Mesenchymal stem cell (in vitro differentiated cells and primary cell): ENCODE measurements at places on chromosomes 1 and 21.

DNA sequence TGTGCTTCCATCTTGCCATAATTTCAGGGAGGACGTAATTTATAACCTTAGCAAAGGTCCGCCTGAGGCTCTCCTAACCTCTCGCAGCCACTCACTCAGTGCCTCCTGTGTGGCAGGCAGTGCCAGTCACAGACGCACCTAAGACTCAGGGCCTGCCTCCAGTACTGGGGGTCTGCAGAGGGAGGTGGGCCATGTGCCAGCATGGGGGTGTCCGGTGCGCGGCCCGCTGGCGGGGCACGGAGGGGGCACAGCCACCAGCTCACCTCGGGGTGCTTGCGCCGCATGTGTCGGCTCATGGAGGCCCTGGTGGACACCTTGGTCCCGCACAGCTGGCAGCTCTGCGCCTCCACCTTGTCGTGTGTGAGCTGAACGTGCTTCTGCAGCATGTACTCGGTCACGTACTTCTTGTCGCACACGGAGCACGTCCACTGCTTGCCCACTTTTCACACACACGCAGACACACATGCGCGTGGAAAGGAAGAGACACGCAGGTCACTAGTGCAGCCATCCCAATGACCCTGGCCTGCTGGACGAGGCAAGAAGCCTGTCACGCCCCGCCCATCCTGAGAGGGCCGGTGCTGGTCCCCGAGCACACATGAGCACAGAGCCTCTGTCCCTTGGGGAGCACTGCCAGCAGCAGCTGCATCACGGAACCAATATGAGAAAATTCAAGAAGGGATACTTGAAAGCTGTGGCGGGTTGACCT lies 43.2 kb upstream of the RIPK4 start:
- no peak for DNase-seq

GRCh38 chr1:204711947-204712701 lies 26.6 kb upstream of the LRRN2 start:
- no peak for DNase-seq

DNA sequence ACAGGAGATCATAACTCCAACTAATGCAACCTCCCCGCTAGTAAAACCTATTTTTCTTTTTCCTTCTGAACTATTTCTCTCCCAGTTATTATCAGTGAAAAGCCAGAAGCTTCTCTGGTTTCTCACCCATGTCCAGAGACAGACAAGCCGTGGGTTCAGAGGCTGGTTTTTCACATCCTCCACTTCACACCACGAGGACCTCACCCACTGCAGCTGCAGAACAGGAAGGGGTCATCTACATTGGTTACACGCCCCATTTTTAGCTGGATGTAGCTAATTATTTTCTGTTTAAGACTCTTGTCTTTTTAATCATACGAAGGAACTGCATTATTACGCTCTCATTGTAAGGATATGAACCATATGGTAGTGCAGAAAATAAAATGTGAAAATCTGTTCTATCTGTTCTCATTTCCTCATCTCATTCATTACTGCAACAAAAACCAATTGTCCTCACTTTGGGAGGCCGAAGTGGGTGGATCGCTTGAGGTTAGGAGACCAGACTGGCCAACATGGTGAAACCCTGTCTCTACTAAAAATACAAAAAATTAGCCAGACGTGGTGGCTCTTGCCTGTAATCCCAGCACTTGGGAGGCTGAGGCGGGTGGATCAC lies 39.1 kb upstream of the CLDN14 start:
- DNase-seq: no peak

GRCh38 chr1:223200903-223201302 lies 57.9 kb upstream of the TLR5 start:
- DNase-seq: no peak

DNA sequence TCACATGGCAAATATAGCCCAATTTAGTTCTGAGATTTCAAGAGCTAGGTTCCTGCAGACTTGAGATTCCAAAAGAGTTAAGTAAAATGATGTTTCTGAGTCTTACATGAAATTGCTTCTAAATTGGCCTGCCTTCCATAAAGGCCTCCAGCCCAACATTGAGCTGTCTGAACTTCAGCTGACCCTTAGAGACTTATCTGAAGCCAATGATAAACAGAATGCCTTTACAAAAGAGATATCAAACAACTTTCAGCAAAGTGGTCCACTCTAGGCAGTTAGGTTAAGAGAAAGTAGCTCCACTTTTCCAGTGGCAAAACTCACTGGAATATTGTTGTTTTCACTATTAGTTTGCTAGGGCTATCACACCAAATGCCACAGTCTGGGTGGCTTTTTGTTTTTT lies 6.3 kb upstream of the RC3H1 start:
- DNase-seq: no peak

- DNase-seq: no peak
Measured at GRCh38 chr1:193221651-193222050, 35.2 kb upstream of the B3GALT2 start.

GRCh38 chr1:180166436-180166800 lies 11.7 kb downstream of the QSOX1 start:
- no peak for DNase-seq

DNA sequence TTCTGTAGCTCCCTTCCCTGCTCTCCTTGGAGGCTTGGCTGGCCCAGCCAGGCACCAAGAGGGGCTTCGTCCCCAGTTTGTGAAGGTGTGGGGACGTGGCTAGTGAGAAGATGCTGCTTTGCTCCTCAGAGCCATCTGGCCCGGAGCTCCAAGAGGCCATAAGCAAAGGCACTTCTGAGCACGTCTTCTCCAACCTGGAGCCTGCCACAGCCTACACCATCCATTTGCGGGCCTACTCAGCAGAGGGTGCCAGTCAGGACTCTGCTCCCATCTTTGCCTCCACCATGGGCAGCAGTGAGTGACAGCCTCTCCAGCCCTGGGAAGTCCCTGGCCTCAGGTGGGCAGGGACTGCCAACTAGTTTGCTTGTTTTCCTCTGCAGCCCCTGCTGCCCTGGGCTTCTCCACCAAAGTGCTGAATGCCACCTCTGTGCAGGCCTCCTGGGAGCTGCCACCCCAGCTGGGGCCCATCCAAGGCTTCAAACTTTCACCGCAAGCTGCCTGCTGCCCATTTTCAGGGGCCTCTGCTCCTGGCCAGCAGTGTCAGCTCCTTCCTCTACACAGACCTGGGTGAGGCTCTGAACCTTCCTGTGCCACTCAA lies 25.9 kb downstream of the SLC27A3 start:
- no peak for DNase-seq

GRCh38 chr1:60911966-60912697 lies 170.2 kb upstream of the NFIA start:
- DNase-seq: no peak

DNA sequence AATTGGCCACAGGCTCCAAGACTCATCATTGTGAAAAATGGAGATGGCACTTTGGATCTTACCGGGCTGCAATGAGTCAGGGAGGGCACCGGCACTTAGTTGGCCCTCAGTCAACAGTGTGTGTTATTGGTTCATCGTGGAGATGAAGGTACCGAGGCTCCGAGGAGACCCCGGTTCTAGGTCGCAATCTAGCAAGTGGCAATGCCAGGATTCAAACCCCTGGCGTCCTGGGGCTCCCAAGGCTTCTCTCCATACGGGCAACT lies 49.0 kb upstream of the ACOT11 start:
- DNase-seq: no peak

- no peak for DNase-seq
Measured at GRCh38 chr1:232045139-232045994, 418.8 kb downstream of the DISC1 start.

DNA sequence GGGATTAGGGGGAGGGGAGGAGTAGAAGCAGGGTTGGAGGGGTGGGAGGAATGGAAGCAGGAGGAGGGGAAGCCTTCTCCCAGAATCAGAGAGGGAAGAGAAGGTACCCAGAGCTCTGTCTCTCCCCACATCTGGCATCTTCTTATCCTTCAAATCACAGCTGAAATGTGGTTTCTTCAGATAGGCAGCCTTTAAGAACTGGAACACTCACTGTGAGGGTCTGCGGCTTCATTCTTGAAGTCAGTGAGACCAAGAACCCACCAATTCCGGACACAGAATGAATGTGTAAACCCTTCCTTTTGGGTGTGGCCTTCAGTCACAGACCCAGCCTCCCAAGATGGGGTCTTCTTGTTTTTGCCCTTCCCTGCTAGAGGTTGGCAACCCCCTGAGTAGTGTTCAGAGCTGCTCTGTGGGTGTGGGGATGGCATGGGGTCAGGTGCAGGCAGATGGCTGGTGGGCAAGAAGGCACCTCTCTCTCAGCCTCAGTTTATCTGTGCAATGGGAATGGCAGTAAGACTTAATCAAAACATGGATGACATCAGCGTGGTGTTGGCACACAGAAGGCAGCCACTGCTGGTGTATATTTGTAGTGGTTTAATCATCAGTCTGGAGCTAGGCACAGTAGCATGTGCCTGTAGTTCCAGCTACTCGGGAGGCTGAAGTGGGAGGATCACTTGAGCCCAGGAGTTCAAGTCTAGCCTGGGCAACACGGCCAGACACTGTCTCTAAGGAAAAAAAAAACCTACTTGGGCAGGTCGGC lies 7.2 kb downstream of the FAAH start:
- DNase-seq: no peak

GRCh38 chr1:88662723-88663122 lies 21.4 kb upstream of the PKN2 start:
- DNase-seq: no peak

GRCh38 chr1:160048335-160048734 lies 16.5 kb upstream of the PIGM start:
- DNase-seq: no peak

DNA sequence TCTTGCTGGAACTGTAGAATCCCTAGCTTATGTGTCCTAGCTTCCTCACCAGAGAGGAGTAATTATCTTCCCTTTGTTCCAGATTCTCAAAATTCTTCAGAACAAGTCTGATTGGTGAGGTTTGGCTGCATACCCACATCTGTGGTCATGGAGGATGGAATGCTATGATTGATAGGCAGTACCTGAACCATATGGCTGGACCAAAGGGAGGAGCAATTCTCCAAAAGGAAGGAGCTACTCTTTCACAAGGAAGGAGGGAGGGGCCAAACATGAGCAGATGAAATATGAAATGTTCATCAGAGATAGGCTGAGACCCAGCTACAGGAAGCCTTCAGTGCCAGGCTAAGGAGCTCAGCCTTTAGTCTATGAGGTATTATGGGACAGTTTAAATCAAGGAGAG lies 5.0 kb upstream of the RNF19B start:
- no peak for DNase-seq

DNA sequence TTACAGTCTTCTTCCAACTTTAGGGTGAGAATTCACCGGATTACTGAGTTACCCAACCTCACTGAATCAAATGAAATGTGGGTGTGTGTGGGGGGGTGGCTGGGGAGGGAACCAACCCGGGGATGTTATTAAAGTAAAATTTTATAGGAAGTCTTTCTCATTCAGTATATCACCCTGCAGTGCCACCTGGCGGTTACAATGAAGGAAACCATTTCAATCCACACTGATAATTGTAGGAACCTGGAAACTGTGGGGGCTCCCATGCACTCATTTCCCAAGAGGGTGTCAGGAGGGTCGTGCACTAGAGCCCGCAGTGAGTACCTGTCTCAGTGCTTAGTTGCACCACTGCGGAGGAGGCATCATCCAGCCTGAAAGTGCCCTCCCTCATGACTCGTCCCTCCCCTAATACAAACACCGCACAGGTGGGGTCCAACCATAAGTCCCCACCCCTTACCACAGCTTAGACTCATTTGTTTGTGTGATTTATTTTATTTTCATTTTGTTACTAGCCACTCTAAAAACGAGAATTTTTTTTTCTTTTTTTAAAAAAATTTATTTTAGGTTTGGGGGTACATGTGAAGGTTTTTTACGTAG lies 29.1 kb upstream of the IGSF5 start:
- DNase-seq: peak; percentile 47

- DNase-seq: peak; percentile 68
Measured at GRCh38 chr21:27329255-27329851, 362.5 kb upstream of the ADAMTS5 start.

- DNase-seq: no peak
Measured at GRCh38 chr1:19257178-19257914, 5.7 kb downstream of the MRTO4 start.

GRCh38 chr1:57163325-57163724 lies 197.5 kb upstream of the C8B start:
- no peak for DNase-seq

GRCh38 chr1:111792249-111792648 lies 36.5 kb downstream of the DDX20 start:
- DNase-seq: no peak

DNA sequence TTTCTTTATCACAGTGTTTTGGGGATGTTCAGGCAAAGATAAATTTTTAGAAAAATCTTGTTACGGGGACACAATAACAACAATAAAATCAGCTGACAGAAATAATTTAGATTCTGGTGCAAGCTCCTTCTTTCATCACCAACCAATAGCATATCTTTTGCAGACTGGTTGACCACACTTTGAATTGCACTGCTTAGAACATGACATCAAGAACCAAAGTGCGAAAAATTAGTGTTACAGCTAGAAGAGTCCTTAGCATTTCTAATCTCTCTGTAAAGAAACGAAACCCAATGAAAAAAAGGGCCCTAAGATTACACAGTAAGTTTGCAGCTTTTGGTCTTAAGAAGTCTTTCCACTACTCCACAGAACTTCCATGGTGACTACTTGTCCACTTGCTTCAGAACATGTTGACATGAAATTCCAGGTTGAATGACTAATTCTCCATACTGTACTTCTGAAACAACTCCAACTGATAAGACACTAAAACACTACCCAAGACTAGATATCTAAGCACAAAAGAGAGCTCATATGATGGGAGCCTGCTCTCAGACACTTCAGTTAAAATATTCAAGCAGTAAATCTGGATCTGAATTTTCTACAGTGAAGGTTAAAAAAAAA lies 31.3 kb downstream of the XKR8 start:
- peak; percentile 15 for DNase-seq

GRCh38 chr1:212485913-212486618 lies 53.3 kb downstream of the NENF start:
- peak; percentile 98 for DNase-seq

DNA sequence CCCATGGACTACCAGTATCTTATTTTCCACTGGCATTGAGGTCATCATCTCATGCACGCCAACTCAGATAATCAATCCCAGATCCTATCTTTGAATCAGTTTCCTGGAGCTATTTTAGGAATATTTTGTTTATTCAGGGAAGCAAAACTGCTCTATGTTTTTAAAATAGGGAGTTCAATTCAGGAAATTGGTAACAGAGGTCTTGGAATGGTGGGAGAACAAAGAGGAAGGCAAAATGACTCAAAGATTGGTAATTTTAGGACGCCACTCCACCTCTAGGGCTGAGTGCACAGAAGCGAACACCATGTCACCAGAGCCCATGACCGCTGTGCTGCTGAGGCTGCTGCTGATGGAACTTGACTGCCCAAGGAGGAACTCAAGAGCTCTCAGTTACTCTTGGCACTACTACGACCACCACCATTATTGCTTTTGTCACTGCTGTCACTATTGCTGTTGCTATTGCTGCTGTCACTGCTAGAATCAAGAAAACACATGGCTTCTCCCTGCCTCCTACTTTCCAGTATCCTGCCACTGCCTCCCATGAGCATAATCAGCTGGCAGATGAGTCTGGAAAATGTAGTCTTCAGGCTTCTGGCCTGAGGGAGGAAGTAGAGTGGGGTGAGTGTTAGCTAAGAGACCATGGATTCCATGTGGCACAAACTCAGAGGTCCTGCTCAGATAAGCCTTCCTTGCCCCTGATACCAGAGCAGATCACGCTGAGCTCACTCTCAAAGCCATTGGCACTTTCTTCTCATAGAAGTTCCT lies 71.6 kb upstream of the CNIH3 start:
- DNase-seq: peak; percentile 39
